ENCODE measurements at places on chromosomes 16 and 17.

GRCh38 chr16:24758373-24758772 lies 28.9 kb downstream of the TNRC6A start:
- no peak for DNase-seq

DNA sequence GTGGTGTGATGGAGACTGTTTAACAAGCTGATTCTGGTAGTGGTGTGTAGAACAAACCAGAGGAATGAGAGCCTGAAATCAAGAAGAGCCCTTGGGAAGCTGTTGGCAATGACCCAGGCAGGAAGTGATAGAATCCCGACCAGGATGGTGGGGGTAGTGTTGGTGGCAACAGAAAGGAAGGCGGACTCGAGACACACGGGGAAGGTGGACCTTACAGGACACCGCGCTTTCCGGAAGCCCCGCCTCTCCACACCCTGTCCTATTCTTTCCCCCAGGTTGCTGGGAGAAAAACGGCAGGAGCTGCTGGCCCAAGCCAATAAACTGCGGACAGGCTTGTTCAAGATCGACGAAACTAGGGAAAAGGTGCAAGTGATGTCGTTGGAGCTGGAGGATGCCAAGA lies 30.0 kb upstream of the KDM6B start:
- DNase-seq: no peak

- no peak for DNase-seq
These were observed 41.1 kb downstream of the TANGO6 start for GRCh38 chr16:68884401-68884800.

DNA sequence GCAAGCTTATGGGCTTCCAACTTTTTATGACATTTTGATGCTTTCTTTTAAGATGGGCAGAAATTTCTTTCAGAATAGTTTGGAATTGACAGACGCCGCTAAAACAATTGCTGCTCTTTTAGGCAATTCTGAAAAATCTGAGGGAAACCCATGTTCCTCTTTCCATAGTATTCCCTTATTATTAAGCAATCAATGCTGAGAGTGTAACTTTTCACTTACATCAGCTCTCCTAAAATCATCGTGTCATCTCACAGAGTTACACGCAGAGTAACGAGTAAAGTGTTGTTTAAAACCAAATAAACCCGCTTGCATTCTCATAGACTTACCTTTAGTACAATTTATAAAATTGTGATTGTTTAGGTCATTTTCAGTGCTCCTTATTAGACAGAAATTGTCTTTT lies 150.6 kb downstream of the MAF start:
- DNase-seq: no peak

DNA sequence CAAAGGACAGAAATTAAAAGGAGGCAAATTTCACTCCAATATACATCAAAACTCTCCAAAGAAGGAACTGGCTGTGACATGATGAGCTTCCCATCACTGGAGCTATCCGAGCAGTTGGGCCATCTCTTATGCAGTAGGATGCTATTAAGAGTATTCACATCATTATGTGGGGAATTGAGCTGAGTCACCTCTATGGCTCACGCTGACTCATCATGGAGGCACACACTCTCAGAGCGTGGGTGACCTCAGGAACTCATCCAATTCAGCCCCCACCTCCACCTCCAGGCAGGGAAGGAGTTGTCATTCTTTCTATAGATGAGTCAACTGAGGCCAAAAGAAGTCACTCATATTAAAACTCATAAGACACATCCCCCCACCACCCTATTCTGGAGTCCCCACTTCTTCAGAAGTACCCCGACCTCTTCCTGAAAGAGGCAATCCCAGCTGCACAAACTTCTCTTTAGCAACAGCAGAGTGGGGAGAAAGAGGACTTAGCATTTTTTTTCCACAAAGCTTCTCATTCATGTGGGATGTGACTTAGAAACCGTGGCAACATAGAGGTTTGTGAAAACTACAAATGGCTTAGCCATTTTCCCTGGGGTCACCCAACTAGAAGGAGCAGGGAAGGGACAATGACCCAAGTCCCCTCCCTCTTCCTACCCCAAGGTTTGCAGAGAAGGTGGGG lies 32.5 kb downstream of the ABCC12 start:
- no peak for DNase-seq

- no peak for DNase-seq
These were observed 92.8 kb downstream of the IRX3 start for GRCh38 chr16:54193665-54194333.

DNA sequence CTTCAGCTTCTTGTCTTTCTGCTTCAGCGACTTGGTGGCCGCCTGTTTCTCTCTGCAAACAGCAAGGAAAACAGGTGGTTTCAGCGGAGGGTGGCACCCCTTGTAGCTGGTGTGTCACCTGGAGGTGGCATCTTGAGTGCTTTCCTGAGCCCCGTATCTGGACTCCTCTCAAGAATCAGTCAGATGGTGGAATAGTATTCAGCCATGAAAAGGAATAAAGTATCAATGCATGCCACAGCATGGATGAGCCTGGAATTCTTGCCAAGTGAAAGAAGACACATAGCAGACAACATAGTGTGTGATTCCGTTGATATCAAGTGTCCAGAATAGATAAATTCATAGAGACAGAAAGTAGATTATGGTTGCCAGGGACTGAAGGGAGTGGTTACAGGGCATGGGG lies 65.2 kb downstream of the NDE1 start:
- DNase-seq: no peak

DNA sequence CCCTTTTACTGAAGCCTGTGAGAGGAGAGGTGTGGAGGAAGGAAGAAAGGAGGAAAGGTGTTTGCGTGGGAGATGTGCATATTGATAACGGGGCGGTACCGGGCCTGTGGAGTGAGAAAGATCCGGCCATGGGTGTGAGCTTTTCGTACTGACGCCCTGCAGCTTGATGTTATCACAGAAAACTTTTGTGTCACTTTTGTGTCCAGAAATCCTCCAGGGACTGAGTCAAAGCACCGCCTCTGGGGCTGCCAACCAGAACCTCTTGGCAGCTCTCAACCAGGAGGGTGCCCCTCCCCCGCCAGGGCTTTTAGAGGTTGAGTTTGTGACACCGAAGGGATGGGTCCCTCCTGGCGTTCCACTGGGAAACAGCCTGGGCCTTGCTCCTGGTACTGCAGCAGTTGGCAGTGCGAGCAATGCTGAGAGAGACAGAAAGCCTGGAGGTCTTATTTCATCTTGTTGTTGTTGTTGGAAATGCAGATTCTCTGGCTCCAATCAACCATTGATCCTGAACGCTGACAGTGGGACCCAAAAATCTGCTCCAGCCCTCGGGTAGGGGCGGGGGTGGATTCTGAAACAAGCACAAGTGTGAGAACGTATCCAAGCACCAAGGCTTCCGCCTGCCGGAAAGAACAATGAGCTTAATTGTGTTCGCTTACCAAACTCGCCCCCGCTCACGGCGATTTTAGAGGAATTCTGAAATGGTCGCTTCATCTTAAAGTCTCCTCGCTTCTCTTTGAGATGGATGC lies 65.0 kb downstream of the CRISPLD2 start:
- no peak for DNase-seq
